ENCODE measurements at places on chromosomes 16 and 17.
A peak's percentile ranks its signal among the peaks of the same experiment; 100 is the strongest.

GRCh38 chr17:60148373-60148772 lies 1.4 kb upstream of the CA4 start:
- no peak for DNase-seq

- no peak for DNase-seq
Measured at GRCh38 chr17:2995886-2996809, 67.3 kb downstream of the OR1D5 start.

- DNase-seq = peak; percentile 38
Measured at GRCh38 chr17:82160075-82160474, 52.6 kb downstream of the CCDC57 start.

DNA sequence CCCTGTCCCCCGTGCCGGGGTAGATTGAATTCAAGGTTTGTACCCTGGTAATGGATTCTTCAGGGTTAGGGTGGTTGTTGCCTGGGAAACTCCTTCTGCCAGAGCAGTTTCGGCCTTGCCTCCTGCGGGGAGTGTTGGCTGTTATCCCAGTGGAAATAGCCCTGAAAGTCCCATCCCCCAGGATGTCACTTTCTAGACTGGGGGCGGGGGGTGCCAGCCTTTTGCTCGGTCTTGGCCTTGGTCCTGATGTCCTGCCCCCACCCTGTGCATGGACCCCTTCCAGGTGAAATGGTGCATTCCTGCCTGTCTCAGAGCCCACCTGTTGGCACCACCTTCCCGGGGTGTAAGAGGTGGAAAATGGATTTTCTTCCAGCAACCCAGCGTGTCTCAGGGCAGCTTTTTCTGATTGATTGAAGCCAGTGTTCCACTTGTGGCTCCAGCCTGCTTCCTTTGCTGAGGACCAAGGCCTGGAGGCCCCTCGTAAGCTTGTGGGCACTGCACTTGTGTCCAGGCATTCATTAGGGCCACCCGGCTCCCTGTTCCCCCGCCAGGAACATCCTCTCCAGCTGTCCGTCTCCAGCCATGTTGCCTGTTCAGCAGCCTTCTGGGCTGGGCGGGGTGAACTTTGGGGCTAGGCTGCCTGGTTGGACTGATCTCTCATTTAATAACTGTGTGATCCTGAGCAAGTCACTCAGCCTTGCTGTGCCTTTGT lies 25.6 kb downstream of the MGAT5B start:
- no peak for DNase-seq

DNA sequence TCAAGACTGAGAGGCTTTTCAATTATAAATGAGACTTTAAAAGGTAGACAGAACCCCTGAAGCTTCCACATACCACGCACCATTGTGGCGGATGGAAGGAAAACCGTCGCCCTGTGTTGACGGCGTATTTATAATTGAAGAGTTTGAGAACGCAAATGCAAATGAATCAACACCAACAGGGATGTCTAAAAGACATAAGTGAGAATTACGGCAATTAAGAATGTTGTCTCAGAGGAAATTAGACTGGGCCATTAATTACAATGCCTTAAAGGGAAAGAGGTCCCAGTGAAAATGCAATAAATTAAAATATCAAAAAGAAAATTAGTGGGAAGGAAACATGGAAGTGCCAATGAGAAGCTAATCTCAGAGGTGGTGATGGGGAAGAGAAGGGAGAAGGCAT lies 148.5 kb upstream of the XYLT1 start:
- DNase-seq = no peak

DNA sequence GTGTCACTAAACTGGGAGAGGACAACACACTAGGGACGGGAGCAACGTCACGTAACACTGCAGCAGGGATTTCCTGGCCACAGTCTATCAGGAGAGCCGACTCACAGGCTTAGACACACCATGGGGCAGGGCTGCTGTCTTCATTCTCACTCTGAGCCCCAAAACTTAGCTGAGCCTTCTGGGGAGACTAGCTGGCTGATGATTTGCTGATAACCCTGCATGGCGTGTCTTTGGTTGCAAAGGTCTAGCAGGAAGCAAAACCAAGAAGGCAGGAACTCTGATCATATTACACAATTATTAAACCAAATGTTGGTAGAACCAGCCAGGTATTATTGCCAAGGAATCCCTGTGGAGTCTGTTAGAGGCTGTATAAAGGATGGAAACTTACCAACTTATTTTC lies 345.0 kb downstream of the SLC39A11 start:
- peak; percentile 19 for DNase-seq

DNA sequence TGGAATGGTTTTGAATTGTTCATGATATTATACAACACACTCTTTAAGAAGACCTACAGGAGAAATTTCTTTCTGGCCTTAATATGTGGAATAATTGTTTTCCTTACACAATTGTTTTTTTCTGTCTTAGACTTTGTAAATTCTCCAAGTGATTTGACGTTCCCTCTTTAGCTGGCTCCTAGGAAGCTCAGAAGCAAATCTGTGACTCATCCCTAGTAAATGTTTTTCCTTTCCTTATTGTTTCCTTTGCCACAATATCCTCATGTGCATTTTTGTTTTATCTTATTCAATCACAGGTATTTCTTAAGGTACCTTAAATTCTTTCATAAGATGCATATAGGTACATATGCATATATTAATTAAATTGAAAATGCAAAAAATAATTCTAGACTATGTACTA lies 13.5 kb downstream of the KIAA0753 start:
- DNase-seq = no peak

DNA sequence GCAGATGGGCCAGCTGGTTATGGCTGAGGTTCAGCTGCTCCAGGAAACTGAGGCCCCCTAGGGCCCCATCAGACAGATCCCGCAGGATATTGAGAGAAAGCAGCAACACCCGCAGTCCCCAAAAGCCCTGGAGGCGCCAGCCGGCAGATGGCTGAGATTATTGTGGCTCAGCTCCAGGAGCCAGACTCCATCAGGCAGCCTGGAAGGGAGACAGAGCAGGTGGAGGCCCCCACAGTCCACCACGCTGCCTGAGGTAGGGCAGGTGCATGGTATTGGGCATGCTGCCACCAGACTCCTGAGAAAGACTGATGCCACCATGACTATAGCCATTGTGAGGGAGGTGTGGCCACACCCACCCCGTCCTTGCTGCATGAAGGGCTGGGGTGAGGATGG lies 9.5 kb upstream of the TMEM101 start:
- DNase-seq = no peak

GRCh38 chr16:71895679-71896365 lies 491 bp downstream of the IST1 start:
- DNase-seq = peak; percentile 24

GRCh38 chr17:76237859-76238313 lies 2.4 kb downstream of the RNF157 start:
- no peak for DNase-seq

- no peak for DNase-seq
Measured at GRCh38 chr17:43410557-43411368, 12.0 kb downstream of the ARL4D start.

DNA sequence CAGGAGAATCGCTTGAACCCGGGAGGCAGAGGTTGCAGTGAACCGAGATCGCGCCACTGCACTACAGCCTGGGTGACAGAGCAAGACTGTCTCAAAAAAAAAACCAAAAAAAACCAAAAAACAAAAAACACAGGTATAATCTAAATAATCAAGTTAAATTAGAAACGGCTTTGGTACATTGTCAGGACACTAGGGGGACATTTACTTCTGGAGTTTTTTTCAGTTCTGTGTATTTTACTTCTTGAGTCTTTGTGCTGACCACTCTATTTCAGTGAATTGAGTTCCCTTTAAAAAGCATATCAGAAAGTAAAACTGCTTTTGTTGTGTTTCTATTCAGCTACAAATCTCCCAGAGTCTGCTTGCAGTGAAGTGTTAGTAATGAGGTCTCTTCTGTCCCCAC lies 36.3 kb downstream of the DHRS7B start:
- DNase-seq = no peak

GRCh38 chr17:76585033-76585648 lies 519 bp downstream of the ST6GALNAC2 start:
- no peak for DNase-seq

GRCh38 chr17:32854207-32854606 lies 22.7 kb downstream of the MYO1D start:
- no peak for DNase-seq

DNA sequence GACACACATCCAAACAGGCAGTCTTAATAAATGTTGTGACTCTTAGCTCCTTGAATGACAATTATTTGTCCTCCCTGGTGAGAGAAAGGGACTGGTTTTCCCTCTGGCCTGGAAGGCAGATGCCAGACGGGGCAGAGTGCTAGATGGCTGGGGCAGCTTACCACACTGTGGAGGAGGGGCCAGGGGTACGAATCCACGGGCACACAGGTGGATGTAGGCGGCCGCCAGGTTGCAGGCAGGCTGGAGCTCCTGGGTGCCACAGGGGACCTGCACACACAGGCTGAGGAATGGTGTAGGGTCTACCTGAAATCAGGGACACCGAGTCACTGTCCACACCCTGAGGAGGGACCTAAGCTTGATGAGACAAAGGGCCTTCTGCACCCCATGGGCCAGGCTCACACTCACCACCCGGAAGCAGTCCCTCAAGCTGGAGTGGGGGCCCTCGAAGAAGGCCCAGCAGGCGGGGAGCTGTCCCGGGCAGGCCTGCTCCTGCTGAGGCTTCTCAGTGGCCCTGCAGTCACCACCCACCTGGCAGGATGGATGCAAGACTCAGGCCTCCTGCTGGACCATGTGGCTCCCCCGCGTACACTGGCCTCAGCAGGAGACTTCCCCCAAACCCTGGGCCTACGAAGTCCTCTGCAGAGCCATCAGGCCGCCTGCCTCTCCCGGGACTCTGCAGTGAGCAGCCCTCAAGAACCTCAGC lies 38.4 kb downstream of the RMI2 start:
- DNase-seq = no peak

- no peak for DNase-seq
Measured at GRCh38 chr16:15795615-15796014, 61.2 kb downstream of the MYH11 start.

- no peak for DNase-seq
Measured at GRCh38 chr17:83005639-83006038, 73.8 kb upstream of the METRNL start.

DNA sequence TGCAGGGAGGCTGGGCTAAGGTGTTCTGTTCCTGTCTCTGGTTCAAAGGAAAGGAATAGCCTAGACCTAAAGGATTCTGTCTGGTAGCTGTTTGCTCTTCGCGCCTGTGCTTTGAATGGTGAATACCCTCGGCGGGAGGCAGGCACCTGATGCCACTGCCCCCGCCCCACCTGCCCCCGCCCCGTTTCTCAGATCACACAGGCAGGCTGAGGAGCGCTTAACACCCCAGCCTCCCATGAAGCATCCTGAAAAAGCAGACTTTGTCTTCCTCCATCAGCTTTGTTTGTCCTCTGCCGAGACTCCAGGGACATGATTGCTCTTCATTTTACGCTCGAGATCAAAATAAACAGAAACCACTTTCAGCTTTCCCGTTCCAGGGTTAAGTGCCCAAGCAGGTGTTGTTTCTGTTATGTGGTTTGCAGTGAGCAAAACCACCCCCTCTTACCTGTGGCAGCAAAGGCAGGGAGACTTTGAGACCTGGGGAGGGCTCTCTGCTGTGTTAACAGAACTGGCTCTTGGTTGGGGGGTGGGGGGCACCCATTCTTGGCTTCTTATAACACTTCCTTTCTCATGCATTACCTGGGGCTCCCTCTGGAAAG lies 452.1 kb downstream of the WWOX start:
- DNase-seq = no peak

DNA sequence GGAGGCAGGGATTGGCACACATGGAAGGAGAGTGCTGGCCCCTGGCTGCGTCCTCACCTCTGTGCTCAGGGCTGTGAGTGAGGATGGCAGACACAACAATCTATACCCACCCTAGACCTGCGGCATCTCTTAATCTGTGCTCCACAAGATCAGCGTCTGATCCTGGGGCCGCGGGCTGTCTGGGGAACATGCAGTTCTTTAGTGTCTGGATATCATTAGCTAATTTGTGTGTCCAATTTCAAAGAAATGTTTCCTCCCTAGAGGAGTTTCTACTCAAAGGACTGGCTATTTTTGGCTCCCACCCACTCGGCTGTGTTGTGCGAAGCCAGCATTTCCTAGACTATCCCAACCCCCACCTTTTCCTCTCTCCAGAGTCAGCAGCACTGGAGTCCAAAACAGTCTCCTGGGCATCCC lies 93.8 kb downstream of the GRIN2A start:
- no peak for DNase-seq

- no peak for DNase-seq
Measured at GRCh38 chr17:76086384-76086783, 7.4 kb downstream of the ZACN start.

GRCh38 chr16:53809088-53809932 lies 105.4 kb downstream of the FTO start:
- DNase-seq = no peak

GRCh38 chr16:56626685-56627084 lies 1.1 kb downstream of the MT1E start:
- DNase-seq = no peak

DNA sequence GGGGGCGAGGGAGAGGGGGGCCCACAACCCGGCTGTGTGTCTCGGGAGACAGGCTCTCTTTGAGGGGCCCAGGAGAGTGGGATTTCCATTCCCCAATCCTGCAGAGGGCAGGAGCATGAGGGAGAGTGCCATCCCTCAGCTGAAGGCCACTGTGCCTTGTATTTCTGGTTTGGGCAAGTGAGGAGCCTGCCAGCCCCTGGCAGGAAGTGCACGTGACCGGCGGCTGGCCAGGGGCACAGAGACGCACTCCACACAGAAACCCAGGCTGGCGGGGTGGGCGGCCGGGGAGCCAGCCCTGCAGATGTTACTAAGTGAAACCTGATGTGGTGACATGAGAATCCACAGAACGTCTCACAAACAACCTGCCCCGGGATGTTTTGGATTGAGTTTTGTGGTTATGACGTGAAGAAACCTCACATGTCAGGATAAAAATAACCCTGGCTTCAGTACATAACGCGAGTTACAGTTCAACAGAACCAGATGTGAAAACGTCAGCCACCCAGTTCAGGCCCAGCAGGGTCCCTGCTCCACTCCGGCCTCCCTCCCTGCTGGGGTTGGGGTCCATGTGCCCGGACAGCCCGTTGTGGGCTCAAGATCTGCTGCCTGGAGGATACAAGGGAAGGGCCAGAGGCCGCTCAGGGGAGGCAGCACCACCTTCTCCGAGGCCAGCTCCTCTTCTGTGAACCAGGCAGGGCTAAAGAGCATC lies 51.7 kb upstream of the MTSS2 start:
- peak; percentile 77 for DNase-seq

- no peak for DNase-seq
Measured at GRCh38 chr16:65229191-65229662, 107.4 kb upstream of the CDH11 start.

GRCh38 chr16:22898131-22898530 lies 84.2 kb downstream of the HS3ST2 start:
- DNase-seq = no peak

GRCh38 chr16:51831595-51832367 lies 680.7 kb upstream of the SALL1 start:
- no peak for DNase-seq

All from mucosa of gallbladder (tissue), 1 donor.